ENCODE measurements at places on chromosomes 12 and 14.
A peak's percentile ranks its signal among the peaks of the same experiment; 100 is the strongest.

- no peak for DNase-seq
These were observed 31.7 kb downstream of the TDG start for GRCh38 chr12:103997286-103997900.

DNA sequence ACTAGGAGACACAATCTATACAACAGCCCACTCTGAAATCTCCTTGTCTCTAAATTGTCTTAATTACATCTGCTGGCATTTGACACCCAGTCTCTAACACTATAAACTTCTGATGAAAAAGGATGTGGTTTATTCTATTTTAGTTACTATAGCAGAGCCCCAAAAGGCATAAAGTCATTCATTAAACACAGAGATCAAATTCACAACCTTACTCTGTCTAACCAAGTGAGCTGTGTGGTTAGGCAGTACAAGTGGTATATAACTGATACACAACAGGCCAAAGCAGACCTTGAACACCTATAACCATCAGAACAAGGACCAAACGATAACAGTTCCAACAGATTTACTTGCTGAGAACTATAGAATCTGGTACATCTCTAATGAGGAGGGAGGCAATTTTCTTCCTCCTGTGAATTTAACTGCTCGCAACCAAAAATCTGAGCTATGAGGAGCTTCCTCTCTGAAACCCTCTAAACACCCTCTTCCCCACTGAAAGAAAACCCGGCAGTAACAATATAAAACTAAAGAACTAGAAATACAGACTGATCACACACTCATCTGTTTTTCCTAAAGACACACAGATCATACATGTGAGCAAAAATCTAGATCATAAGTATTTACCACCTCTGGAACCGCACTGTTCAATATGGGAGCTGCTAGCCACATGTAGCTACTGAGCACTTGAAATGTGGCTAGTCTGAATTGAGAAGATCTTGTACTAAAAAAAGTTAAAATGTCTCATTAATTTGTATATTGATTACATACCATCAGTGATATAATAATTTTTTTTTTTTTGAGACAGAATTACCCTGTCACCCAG lies 17.7 kb downstream of the SPPL3 start:
- no peak for DNase-seq

DNA sequence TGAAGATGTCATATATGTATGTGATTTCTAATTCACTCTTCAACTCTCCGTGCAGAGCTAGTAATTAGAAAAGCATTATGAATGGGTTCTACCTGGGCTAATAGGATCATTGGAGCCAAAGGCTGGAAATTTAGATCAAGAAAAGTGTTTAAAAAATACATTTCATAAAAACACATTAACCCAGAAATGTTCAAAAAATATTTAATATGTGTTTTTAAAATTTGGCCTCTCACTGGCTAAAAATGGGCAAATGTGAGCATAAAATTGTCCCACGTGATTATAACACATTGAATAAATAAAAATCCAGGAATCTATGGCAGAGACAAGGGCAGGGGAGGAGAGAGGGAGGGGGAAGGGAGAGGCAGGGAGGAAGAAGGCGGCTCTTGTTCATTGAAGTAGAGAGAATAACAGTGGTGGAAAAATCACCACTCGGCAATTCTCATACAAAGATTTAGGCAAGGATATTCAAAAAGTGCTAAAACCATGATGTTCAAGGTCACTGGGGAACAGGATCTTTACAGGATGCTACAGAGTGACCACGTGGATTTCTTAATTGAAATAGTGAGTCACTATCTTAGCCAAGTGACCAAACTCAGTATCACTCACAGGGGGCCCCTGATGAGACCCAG lies 38.8 kb downstream of the FBXO21 start:
- no peak for DNase-seq

- DNase-seq: no peak
These were observed 557.2 kb upstream of the STXBP6 start for GRCh38 chr14:25607192-25607591.

- DNase-seq: peak; percentile 39
These were observed 118.4 kb upstream of the EVL start for GRCh38 chr14:99946652-99947489.

GRCh38 chr14:78788467-78789360 lies 618.5 kb downstream of the NRXN3 start:
- DNase-seq: no peak

DNA sequence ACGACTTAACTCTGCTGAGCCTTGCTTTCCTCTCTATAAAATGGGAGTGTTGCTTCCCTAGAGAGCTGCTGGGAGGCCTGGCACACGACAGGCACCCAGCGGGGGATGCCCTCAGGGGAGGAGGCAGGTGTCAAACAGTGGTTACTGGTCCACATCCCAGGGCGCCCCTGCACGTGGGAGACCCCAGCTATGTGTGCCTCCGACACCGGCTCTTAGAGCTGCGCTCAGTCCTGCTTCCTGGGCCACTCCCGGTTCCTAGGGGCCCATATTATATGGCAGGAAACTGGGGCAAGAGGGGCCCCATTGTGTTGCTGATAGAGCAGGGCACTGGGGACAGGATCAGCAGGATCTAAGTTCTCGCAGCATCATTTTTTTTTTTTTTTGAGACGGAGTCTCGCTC lies 47.3 kb downstream of the CHGA start:
- no peak for DNase-seq

DNA sequence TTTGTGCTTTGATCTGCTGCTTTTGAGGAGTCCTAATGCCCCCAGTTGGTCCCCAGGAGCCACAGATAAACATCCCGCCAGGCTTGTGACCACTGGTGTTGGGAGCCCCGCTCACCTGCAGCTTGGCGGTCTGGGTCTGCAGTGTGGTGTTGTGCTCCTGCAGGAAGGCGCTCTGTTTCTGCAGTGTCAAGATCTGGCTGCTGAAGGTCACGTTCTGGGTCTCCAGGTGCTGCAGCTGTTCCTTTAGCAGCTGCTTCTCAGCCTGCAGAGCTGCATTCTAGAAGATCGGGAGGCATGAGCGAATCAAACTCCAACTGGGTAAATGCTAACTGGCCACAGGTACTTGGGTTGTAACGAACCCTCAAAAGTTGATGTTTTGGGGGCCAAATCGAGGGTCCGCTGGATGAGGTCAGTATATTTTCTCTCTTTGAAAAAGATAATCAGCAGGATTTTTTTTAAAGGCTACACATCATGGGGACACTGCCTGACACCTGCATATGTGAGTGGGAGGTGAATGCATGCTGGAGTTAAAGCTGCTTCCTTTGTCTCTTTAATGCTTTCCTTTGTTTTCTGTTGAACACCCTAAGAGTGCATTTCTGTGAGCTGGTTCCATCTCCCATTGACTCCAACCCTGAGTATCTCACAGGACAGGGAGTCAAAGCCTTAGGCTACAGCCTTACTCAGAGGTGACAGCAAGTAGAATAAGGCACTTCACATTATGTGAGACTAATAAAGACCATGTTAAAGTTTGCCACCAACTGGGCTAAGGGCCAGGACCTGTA lies 61.3 kb upstream of the GPR68 start:
- no peak for DNase-seq

DNA sequence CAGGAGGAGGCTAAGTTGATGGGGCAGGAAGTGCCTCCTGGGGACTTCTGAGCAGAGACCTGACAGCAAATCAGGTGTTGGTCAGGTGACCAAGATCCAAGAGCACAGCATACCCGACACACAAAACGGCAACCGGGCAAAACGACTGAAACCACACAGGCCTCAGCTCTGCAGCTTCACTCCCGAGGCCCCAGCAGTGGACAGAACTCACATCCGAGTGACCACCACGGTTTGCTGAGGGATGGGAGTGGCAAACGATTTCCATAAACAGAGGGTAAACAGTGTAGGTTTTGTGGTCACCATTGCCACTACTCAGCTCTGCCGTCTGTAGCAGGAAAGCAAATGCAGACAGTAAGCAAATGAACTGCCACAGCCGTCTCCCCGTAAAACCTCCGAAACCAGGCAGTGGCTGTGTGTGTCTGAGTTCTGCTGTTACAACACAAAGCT lies 14.4 kb downstream of the CHFR start:
- no peak for DNase-seq

DNA sequence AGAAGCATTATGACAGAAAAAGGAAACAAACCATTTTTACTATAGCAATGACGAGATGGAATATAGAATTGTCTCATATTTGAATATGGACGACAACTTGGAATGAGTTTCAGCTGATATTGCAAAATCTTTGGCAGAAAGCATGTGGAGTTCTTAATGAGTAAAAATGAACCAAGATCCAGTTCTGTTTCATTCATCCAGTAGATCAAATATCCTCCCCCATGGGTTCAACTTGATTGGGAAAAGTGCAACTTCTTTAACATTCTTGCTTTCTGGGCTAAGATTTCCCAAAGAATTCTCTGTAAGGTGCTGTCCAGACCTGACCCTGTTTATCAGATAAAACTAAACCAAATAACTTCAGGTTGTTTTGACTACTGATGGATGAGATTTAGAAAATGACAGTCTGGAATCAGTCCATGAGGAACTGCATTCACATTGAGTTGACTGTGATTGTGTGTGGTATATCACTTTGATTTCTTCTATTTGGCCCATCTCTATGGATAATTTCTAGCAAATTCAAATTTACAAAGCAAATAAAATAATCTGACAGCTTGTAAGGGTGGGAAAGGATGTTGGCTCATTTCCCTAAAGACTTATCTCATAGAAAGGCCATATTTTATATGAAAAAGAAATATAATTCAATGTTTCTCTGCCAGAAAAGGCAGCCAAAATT lies 267.4 kb downstream of the ADAMTS20 start:
- DNase-seq: no peak

GRCh38 chr12:19026614-19027488 lies 102.7 kb upstream of the PLEKHA5 start:
- no peak for DNase-seq

GRCh38 chr12:12216349-12217017 lies 50.4 kb downstream of the LRP6 start:
- no peak for DNase-seq

GRCh38 chr12:94169966-94170689 lies 21.8 kb downstream of the PLXNC1 start:
- no peak for DNase-seq

- peak; percentile 53 for DNase-seq
These were observed 938 bp upstream of the SLC25A29 start for GRCh38 chr14:100306998-100307765.

DNA sequence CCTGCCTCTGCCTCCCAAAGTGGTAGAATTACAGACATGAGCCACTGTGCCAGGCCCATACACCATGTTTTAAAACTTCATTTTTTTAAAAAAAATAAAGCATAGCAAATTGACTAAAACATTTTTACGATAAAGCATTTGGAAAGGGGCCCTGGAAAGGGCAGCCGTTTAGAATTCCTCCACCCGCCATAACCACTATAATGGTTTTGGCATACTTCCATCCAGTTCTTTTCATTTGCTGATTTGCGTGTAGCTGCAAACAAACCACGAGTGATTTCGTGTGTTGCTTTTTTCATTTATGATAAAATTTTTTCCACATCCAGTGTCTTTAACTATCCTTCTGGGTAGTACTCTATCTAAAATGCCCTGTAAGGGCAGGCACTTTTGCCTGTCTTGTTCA lies 91.8 kb upstream of the RIN3 start:
- DNase-seq: no peak

DNA sequence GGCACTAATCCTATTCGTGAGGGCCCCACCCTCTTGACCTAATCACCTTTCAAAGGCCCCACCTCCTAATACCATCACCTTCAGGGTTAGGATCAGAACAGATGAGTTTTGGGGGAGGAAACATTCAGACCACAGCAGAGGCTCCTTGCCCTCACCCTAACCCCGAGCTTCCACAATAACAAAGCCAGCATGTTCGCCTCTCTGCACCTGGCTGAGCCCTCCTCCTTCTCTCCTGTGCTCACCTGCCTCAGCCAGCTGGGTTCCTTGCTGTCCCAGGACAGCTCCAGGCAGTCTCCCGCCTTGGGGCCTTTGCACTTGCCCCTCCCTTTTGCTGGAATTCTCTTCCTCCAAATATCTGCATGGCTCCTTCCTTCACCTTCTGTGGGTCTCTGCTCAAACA lies 9.7 kb upstream of the RAN start:
- DNase-seq: no peak

GRCh38 chr12:68118096-68118755 lies 41.3 kb downstream of the IFNG start:
- DNase-seq: no peak

GRCh38 chr14:96104469-96105057 lies 65.4 kb downstream of the C14orf132 start:
- no peak for DNase-seq

GRCh38 chr12:76449583-76449982 lies 101.4 kb upstream of the BBS10 start:
- no peak for DNase-seq

- no peak for DNase-seq
These were observed 54.5 kb downstream of the MIS18BP1 start for GRCh38 chr14:45198551-45198950.

GRCh38 chr12:21527451-21528180 lies 1.5 kb downstream of the SPX start:
- peak; percentile 74 for DNase-seq

DNA sequence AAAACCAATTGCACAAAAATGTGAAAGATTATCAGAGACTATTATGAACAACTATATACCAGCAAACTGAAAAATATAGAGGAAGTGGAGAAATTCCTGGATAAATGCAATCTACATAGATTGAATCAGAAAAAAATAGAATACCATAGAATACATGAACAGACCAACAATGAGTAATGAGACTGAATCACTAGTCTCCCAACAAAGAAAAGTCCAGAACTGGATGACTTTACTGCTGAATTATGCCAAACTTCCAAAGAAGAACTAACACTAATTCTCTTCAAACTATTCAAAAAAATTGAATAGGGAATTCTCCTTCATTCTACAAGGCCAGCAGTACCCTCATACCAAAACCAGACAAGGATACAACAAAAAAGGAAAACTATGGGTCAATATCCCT lies 60.6 kb downstream of the GUCY2C start:
- no peak for DNase-seq

GRCh38 chr14:96940009-96940408 lies 142.8 kb downstream of the VRK1 start:
- no peak for DNase-seq

GRCh38 chr14:42628602-42629001 lies 1021.9 kb downstream of the LRFN5 start:
- no peak for DNase-seq

- no peak for DNase-seq
These were observed 319.0 kb downstream of the FOXG1 start for GRCh38 chr14:29085546-29085945.

DNA sequence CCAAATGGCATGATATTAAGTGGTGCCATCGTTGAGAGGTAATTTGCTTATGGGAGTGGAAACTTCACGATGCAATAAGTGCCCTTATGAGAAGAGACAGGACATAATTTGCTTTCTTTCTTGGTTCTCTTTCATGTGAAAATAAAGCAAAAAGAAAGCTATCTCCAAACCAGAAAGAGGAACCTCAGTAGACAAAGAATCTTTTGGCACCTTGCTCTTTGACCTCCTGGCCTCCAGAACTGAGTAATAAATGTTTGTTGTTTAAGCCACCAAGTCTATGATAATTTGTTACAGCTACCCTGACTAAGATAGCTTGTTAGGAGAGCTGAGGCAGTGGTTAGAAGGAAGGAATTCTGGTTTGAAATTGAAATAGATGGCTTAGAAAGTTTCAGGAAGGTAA lies 39.6 kb downstream of the CCER1 start:
- no peak for DNase-seq

GRCh38 chr12:113747017-113747416 lies 219.1 kb downstream of the RBM19 start:
- DNase-seq: no peak
